ENCODE measurements at places on chromosomes 2 and 18.

DNA sequence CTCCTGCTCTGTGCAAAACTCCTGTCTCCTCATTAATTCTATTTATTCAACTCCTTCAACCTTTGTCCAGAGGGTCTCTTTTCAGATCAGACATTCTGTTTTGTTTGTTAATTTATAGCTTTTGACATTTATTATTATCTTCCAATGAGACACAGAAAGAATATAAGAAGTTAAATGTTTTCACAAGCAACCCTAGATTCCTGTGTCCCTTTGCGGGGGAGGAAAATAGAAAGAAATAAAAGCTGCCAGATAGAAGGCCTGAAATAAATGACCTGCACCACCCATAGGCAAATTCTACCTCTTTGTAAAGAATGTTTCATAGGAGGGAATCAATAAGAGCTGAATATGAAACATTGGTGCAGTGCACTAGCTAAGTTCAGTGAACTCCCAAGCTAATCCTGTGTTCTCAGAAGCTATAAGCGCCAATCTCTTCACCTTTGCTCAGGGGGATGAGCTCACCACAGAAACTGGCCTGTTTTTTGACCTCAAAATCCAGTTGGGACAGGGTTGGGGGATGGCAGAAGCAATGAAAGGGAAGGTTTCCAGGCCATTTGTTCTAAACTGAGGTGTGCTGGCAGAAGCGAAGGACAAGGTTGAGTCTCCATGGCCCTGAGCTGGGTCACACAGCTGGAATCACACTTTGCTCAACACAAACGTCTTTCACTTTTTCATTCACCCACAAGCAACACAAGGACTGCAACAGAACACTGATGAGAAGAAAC is 258.6 kb downstream of the NRXN1 start:
- no peak for DNase-seq

DNA sequence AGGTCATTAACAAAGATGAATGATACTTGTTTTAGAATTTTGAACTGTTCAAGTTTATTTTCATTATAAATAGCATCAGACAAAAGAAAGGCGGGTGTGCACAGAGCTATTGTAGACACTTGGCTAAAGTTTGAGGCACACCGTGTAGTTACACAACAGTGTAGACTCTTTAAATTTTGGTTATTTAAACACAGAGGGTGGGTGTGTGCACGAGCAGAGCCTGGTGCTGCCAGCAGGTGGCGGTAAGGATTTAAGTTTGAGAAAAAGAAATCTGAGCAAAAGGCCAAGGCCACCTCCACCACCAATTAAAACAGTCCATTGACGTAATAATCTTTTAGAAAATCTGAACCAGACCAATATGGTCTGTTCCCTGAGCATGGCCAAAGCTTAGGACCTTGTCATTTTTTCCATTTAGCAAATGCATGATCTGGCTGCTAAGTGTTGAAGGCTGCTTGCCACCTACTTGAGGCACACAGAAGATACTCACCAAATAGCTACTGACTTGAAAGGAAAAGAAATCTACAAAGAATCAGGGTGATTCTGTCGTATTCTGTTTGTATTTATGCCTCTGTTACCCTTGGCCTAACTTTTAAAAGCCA is 14.3 kb downstream of the COPS7B start:
- peak; percentile 2 for DNase-seq

DNA sequence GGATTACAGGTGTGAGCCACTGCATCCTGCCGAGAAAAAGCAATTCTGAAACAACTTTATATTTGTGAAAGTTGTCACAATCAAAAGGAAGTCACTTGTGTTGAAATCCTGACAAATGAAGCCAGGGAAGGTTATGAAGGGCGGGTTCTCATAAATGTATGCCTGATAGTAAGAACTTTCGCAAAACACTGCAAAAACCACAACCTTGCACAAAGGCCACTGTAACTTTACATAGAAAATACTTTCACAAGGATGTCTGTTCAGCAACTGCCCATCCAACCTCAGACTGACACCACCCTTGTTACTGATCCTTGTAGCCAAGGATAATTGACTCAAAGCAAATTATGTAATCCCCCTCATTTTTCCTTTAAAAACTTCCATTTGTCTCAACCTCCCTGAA is 90.6 kb downstream of the SLC4A3 start:
- DNase-seq, result no peak

DNA sequence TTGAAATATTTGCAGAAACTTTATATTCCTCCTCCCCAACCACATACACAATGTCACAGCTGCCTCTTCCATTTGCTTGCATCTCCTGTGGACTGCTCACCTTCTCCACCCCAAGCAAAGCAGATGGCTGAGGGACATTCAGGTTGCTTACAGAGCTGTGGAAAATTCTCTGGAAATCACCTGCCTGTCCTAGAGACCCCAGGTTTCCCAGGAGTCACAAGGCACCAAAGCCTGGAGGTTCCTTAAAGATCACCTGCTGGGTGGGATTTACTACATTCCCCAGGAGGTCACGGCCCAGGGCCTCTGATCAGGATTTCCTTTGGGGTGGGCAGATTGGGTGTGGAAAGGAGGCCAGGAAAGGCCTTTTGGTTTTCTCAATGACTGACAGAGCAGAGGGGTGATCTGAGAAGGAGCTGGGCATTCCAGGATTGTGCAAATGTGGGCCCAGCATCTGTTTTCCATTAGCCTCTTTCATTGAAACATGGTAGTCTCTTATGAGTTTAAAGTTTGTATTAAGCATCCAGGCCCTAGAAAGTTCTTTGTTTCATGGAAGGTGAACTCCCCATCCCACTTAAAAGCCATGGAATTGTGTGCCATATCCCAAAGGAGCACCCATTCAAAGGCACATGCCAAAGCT is 410.7 kb upstream of the TNP1 start:
- DNase-seq, result no peak

GRCh38 chr2:188345426-188345825 is 53.8 kb downstream of the GULP1 start:
- DNase-seq, result no peak

DNA sequence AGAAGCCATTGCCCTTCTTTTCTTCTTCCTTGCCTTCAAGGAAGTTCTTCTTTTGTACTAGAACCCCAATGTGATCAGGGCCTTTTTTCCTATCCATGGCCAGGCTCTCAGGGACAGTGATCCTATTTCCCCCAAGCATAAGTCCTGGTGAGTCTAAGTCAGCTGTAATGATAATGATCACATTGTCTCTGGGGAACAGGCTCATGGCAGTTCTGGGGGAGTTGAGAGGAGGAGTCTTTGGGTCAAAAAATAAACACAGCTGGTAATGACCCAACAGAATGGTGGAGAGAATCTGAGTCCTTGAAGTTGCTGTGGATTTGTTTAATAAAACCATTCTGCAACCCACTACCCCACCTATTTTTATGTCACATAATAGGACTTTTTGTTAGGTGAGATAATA is 96.6 kb downstream of the SOCS6 start:
- no peak for DNase-seq

- no peak for DNase-seq
Measured at GRCh38 chr18:49021433-49022129, 70.8 kb upstream of the SMAD7 start.

DNA sequence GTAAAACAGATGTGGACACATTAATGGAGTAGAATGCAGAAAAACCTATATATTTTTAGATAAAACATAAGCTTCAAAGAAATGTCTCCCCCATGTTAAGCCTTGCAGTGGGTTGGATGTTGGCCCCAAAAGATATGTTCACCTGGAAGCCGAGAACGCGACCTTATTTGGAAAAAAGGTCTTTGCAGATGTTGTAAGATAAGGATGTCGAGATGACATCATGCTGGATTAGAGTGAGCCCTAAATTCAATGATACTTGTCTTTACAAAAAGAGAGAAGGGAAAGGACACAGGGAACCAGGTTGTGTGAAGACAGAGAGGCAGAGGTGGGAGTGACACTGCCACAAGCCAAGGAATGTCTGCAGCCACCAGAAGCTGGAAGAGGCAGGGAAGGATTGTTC is 3.1 kb upstream of the NCK2 start:
- no peak for DNase-seq

DNA sequence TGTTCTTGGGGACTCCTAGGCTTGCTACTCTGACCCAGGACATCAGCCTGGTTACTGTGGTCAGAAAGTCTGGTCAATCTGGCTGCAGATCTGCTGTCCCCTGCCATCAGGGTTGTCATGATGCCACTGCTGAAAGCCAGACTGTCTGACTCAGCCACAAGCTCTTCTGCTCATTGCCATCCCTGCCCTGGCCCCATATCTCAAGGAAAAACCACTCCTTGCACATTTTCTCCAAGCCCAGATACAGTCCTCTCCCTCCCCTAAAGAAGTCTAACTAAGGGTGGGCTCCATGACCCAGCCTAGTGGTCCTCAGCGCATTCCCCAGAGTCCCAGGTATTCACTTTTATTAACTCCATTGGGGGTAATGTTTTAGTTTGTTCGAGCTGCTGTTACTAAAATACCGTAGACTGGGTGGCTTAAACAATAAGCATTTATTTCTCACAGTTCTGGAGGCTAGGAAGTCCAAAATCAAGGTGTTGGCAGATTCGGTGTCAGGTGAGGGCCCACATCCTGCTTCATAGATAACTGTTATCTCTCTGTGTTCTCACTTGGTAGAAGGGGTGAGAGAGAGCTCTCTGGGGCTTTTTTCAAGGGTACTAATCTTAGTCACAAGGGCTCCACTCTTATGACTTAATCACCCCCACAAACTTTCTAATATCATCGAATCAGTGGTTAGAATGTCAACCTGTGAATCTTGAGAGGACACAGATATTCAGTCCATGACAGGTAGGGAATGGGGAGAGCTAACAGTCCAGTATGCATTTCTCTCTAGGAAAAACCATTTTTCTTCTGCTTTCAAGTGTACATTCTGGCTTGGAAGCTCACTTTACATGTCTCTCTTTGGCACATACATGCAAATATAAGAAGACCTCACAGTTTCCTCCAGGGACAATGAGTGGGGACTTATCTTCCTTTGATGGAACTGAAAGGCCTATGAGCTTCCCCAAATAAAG is 94.8 kb upstream of the CXCR4 start:
- DNase-seq, result no peak

DNA sequence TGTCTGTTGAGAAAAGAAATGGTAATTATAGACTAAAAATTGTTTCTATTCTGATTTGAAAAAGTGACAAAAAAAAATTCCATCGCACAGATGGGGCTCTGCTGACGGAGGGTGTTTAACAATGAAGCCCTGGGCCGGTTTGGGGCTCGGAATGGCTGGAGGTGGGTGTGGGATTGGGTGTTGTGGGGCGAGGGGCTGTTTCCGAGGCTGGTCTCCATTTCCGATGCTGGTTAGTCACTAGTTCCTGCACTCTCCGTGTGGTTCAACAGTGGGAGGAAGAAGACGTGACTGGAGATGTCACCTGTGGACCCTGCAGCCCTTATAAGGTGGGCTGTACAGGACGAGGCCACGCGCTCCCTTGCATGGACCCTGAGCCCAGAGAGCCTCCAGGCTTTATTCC is 143.2 kb downstream of the KLHL29 start:
- DNase-seq, result no peak

DNA sequence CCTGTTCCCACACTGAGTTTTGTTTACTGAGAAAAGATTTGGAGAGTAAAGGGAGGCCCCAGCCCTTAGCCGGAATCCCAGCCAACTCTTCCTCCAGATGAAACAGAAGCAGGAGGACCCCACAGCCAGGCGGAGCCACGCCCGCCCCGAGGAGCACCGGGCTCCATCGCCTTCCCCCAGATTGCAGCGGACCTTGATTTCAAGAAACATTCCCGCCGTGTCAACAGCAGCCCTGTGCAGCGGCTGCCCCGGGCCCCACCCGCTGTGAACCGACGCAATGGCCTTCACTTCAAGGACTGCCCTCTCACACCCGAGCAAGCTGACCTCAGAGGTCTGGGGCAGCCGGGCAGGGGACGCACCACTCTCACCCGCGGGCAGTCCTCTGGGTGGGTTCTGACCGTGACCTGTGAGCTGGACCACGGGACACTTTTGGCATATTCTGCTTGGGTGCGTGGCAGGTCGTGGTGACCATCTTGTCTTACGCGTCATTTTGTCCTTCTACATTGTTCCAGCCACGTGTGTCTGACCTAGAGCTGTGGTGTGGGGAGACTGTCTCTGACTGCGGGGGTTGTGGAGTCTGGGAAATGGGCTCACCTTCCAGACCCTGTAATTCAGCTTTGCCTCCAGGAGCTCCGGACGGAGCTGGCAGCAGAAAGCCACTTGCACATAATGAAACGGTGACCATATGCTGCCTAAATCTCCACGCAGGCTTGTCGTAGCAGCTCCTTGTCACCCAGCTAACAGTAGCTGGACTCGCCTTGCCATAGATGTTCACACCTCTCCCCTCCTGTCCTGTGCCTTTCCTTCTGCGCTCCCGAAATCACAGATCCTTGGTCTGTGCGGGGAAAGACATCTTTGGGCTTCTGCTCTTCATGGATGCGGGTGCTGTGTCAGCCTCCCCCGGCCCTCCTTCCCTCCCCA is 32.0 kb upstream of the INHBB start:
- no peak for DNase-seq

DNA sequence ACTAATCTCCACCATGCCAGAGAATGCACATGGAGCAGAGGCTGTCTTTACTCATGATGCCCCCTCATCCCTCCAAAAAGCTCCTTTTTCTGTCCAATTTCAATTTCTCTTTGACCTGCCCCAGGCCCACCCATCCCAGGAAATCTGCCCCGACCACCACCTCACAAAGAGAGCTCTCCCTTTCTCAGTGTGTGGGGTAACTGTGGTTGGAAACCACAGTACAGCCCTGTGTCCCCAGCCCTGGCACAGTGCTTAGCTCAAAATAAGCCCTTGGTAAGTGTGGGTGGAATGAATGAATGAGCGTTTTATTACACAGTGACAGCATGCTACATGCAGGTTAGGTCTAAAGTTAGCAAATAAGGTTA is 43.7 kb upstream of the CAB39 start:
- no peak for DNase-seq

- DNase-seq, result no peak
Measured at GRCh38 chr18:51724790-51725721, 527.6 kb upstream of the MEX3C start.

DNA sequence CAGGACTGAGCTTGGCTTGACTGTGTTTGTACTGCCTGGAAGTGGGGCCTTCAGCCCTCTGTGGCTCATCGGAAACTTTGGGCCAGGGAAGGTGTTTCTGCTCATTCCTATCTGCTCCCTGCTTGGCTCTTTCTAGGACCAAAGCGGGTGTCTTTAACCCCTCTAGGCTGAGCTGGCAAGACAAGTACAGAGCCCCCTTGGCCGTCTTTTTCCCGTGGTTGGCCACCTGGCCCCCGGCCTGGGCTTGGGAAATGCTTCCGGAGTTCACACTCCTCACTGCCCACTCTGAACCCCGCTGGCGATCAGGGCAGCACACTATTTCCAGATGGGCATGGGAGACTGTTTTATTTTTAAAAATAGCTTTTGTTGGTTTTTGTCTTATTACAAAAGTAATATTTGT is 243.0 kb downstream of the DYSF start:
- no peak for DNase-seq

GRCh38 chr2:219334076-219334475 is 1.5 kb upstream of the RESP18 start:
- DNase-seq, result no peak

Data from NCI-H345 (cell line).